ENCODE measurements at places on chromosomes 11 and 22.

DNA sequence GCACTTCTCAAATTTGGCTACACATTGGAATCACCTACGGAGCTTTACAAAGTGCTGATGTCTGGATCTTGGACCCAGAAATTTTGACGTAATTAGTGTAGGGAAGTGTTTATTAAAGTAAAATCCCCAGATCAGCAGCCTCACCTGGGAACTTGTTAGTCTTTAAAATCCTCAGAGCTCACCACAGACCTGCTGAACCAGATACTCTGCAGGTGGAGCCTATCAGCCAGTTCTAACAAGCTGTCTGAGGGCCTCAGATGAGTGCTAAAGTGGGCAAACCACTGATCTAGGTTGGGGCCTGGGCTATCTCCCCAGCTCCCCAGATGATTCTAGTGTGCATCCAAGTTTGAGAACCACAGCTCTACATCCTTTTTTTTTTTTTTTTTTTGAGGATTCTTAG lies 436.0 kb downstream of the ETS1 start:
- H3K27me3 ChIP-seq: peaks cover 23% of the 10 kb centered on the region
- no peaks in the 10 kb centered on the region for H3K36me3 ChIP-seq
- no peaks in the 10 kb centered on the region for H3K4me1 ChIP-seq
- H3K4me3 ChIP-seq: no peak overlapping the region
- no peak overlapping the region for H3K27ac ChIP-seq
- DNase-seq: no peak

DNA sequence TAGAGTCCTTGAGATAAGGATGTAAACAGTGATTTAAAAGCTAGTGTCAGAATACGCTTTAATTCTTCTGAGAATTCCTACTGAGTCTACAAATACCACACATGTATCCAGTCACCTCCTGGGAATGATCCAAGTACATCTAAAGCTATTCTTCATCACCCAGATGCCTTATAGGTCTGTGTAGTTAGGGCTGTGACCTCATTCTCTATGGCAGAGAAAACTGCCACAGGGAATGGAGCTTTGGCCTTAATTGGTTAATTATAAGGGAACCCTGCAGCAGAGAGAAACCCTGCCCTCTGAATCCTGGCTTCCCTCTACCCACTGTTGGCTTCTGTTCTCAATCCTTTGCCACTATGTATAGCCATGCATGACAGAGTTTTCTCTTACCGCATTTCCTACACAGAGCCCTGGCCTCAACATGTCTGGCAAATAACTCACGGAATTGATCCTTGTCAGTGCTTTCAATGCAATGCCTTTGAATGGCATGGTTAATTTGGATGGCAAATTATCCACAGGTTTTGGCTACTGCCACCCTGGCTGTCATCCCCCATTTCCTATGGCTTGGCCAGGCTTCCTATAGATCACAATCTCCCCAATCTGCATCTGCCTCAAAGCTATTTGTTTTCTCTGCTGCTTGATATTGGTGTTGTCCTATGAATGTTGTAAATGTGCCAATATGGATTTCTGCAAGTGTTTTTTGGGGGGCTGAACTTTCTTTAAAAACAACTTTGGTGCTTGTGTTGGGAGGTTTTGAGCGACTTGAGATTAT lies 2.9 kb downstream of the DIXDC1 start:
- H3K4me1 ChIP-seq: peaks cover 56% of the 10 kb centered on the region
- H3K4me3 ChIP-seq: no peak overlapping the region
- H3K27me3 ChIP-seq: no peaks in the 10 kb centered on the region
- H3K27ac ChIP-seq: no peak overlapping the region

DNA sequence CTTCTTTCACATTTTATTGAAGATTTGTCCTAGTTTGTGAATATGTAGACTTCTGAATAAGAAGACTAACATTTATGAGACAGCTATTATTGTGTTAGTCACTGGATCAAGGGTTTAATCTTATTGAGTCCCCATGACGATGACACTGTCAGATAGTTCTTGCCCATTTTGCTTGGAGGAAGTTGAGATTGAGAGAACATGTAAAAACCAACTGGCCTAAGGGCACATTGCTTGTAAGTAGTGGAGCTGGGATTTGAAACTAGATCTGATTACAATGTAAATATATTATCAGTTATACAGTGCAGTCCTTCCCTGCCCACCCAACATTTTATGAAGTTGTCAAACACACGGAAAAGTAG lies 134.7 kb downstream of the HIPK3 start:
- no peak overlapping the region for H3K4me3 ChIP-seq
- no peaks in the 10 kb centered on the region for H3K4me1 ChIP-seq
- H3K27me3 ChIP-seq: peaks cover 12% of the 10 kb centered on the region
- no peak overlapping the region for H3K27ac ChIP-seq
- no peaks in the 10 kb centered on the region for H3K36me3 ChIP-seq
- DNase-seq: no peak

DNA sequence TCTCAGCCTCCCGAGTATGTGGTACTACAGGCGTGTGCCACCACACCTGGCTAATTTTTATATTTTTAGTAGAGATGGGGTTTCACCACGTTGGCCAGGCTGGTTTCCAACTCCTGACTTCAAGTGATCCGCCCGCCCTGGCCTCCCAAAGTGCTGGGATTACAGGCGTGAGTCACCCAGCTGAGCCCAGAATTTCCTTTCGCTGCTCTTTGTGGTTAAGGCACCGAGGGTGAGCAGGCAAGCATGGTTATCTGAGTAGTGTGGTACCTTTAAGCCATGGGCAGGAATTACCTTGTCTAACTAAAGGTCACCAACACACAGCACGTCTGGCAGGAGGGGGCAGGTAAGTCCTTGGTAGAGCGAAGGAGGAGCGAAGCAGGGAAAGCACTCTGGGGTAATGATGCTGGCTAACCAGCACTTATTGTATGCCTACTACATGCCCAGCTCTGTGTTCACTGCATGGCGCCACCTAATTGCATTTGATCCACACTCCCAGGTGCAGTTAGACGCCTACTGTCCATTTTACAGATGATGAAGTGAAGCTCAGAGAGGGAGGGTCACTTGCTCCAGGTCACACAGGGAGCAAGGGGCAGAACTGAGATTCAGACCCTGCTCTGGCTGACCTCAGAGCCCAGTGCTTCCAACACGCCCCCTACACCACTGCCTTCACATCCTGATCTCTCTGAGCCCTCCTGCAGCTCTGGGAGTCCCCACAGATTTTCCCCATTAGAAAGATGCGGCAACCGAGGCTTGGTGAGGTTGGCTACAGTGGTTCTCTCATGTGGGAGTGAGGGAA lies 45.7 kb downstream of the TRIOBP start:
- DNase-seq: no peak
- no peak overlapping the region for H3K4me3 ChIP-seq
- peaks cover 4% of the 10 kb centered on the region for H3K27me3 ChIP-seq
- H3K4me1 ChIP-seq: peaks cover 26% of the 10 kb centered on the region

DNA sequence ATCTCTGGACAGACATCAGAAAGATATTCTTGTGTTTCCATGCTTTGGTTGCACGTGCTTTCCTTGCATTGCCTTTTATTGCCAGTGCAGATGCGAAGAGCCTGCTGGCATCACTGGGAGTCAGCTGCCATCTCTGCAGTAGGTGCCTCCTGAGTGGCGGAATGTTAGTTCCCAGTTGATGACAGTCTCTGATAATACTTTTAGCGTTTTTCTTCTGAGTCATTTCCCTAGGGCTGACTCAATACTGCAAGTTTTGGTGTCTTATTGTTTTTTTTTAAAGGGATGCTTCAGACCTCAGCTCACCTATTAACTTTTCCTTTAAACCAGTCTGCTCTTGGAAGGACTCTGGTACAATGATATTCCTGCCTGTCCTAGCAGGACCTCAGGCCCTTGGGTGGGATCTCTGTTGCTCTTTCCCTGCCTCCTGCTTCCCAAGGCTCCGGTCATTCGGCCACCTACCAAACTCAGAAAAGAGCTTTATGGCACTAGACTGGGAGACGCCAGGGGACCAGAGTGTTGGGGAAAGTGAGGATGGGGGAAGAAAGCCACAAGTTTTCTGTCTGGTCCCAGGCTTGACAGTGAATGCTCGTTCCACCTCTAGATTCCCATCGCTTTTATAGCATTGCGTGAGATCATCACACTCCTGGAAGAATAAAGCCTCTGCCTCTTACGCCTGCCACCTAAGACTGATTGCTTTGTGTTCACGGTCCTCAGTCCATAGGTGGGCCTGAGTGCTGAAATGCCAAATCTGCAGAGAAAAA lies 308.7 kb downstream of the DDX10 start:
- no peak overlapping the region for H3K27ac ChIP-seq
- DNase-seq: no peak
- no peaks in the 10 kb centered on the region for H3K4me1 ChIP-seq
- no peaks in the 10 kb centered on the region for H3K36me3 ChIP-seq
- no peak overlapping the region for H3K4me3 ChIP-seq
- H3K27me3 ChIP-seq: no peaks in the 10 kb centered on the region

- H3K4me1 ChIP-seq: no peaks in the 10 kb centered on the region
- no peaks in the 10 kb centered on the region for H3K27me3 ChIP-seq
- no peaks in the 10 kb centered on the region for H3K36me3 ChIP-seq
- no peak overlapping the region for H3K4me3 ChIP-seq
Observed at GRCh38 chr11:92204731-92205130, 19.9 kb upstream of the FAT3 start.

- peak; percentile 6 for DNase-seq
- H3K27me3 ChIP-seq: peaks cover 18% of the 10 kb centered on the region
- no peak overlapping the region for H3K4me3 ChIP-seq
- no peaks in the 10 kb centered on the region for H3K36me3 ChIP-seq
Observed at GRCh38 chr22:50695421-50696250, 23.0 kb downstream of the SHANK3 start.

GRCh38 chr11:35404388-35404775 lies 15.0 kb downstream of the SLC1A2 start:
- H3K4me1 ChIP-seq: peaks cover 2% of the 10 kb centered on the region
- H3K27ac ChIP-seq: no peak overlapping the region

- peaks cover 10% of the 10 kb centered on the region for H3K4me1 ChIP-seq
- H3K27me3 ChIP-seq: peaks cover under 1% of the 10 kb centered on the region
- no peak overlapping the region for H3K27ac ChIP-seq
- no peak overlapping the region for H3K4me3 ChIP-seq
- DNase-seq: peak; percentile 27
Observed at GRCh38 chr11:114346709-114347141, 50.5 kb downstream of the NNMT start.

GRCh38 chr11:29024386-29024785 lies 916.2 kb downstream of the METTL15 start:
- no peaks in the 10 kb centered on the region for H3K36me3 ChIP-seq
- H3K27me3 ChIP-seq: no peaks in the 10 kb centered on the region
- no peak overlapping the region for H3K4me3 ChIP-seq
- no peak overlapping the region for H3K27ac ChIP-seq

GRCh38 chr11:132993991-132994502 lies 538.3 kb downstream of the OPCML start:
- H3K36me3 ChIP-seq: no peaks in the 10 kb centered on the region
- no peak overlapping the region for H3K4me3 ChIP-seq
- no peak overlapping the region for H3K27ac ChIP-seq
- DNase-seq: no peak

DNA sequence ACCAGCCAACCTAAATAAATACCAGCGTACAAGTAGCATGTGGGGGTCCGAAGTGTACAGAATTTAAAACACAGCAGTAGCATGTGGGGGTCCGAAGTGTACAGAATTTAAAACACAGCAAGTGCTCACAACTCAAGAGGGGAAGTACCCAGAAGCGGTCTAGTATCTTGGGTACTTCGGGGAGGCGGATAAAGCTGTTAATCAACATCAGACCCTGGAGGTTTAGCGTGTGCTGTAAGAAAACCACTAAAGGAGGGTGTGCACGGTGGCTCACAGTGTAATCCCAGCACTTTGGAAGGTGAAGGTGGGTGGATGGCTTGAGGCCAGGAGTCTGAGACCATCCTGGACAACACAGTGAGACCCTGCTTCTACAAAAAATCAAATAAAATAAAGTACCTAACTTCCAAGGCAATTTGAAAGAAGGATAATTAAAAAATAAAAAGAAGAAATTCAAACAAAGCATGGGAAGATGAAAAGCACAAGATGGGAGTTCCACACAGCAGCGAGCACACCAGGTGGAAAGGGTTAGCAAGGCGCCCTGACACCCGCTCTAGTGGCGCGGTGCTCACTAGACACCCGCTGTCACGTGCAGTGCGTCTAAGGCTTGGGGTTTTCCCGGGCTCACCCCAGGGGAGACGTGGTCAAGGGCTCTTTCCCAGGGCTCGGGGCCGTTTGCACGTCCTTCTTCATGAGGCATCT lies 35.0 kb upstream of the MOB2 start:
- H3K27ac ChIP-seq: no peak overlapping the region
- no peak for DNase-seq
- H3K27me3 ChIP-seq: no peaks in the 10 kb centered on the region
- no peak overlapping the region for H3K4me3 ChIP-seq
- peaks cover 2% of the 10 kb centered on the region for H3K4me1 ChIP-seq

DNA sequence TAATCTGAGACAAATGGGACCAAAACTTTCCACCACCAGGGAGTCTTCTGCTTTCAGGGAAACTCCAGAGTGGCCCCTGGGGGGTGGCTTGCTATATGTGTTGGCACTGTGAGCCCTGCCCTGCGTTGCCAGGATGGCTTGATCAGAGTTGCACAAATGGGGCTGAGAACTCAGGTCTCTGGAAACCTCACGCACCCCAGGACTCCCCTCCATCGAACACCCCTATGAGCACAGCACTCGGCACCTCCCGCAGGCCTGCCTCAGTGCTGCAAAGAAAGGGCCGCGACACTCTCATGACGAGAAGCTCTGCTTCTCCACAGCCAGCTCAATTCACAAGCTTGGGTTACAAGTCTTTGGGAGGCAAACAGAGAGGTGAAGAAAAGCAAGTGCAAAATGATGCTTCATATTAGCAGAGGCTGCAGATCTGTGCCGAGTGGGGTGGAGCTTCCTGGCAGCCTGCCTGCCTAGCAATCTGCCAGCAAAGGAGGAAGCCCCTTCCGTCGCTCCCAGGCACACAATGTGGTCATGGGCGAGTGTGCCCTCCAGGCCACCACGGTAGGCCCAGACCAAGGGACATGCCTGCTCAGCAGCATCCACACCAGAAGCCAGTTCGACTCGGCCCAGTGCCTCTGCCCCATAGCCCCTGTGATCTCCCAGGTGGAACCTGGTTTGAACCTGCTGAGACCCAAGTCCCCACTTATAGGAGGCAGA lies 55.7 kb downstream of the MYH9 start:
- peak overlapping the region; percentile 99 for H3K27ac ChIP-seq
- H3K4me3 ChIP-seq: peak overlapping the region; percentile 87
- H3K36me3 ChIP-seq: peaks cover 95% of the 10 kb centered on the region
- H3K27me3 ChIP-seq: no peaks in the 10 kb centered on the region

DNA sequence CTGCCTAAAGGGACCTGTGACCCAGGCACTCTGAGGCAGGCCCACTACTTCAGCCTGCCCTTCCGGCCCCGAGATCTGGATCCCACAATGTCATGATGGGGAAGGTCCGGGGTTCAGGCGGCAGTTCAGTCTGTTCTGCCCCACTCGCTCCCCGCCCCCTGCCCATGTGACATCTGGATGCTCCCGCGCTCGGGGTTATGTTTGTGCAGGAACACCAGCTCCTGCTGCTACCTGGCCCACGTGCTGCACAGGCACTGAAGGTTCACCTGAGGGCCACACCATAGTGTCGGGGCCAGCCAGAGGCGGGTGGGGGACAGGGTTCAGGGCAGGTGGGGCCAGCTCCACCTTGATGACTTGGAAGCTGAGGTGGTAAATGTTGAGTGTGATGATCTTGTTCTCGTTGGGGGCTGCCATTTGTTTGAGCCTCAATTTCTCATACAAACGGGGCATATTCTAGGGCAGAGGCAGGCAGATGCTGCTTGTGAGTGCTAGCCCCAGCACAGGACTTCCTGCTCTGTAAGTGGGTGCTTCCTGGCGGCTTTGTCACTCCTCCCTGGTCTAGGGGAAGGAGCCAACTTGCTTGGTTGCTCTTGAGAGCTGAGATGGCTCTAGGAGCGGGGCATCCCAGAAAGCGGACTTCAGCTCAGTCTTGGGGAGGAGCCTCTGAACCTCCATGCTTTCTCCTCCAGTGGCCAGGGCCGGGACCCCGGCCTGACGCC lies 4.4 kb upstream of the SIPA1 start:
- H3K4me3 ChIP-seq: no peak overlapping the region
- peak; percentile 48 for DNase-seq
- no peaks in the 10 kb centered on the region for H3K27me3 ChIP-seq
- peak overlapping the region; percentile 79 for H3K27ac ChIP-seq
- peaks cover 28% of the 10 kb centered on the region for H3K36me3 ChIP-seq
